ENCODE measurements at places on chromosomes 16 and 17.

- DNase-seq, result peak; percentile 75
Observed at GRCh38 chr16:85275533-85276249, 163.4 kb upstream of the CIBAR2 start.

- no peak for DNase-seq
Observed at GRCh38 chr16:69867784-69868560, 83.2 kb upstream of the CLEC18A start.

DNA sequence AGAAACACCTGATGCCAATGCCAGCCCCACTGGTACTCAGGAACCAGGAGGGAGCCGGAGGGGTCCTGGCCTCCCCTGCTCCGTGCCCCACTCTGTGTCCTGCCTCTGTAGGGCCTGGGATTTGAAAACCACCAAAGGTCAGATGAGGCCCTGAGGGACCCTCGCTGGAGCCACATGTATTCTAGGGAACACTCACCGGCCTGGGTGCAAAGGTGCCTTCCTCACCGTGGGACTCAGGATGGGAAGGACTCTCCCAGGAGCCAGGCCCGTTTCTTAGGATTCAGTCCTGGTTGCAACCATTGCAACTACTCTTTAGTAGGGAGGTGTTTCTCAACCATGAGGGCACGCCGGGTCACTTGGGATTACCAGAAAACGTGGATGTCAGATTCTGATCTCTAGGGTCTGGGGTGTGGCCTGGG is 74.6 kb downstream of the N4BP1 start:
- DNase-seq, result no peak

- no peak for DNase-seq
Observed at GRCh38 chr17:59284317-59284716, 47.1 kb upstream of the YPEL2 start.

GRCh38 chr17:57286399-57287105 is 30.2 kb downstream of the MSI2 start:
- DNase-seq, result no peak

- no peak for DNase-seq
Observed at GRCh38 chr16:19717314-19717713, 713 bp downstream of the KNOP1 start.

DNA sequence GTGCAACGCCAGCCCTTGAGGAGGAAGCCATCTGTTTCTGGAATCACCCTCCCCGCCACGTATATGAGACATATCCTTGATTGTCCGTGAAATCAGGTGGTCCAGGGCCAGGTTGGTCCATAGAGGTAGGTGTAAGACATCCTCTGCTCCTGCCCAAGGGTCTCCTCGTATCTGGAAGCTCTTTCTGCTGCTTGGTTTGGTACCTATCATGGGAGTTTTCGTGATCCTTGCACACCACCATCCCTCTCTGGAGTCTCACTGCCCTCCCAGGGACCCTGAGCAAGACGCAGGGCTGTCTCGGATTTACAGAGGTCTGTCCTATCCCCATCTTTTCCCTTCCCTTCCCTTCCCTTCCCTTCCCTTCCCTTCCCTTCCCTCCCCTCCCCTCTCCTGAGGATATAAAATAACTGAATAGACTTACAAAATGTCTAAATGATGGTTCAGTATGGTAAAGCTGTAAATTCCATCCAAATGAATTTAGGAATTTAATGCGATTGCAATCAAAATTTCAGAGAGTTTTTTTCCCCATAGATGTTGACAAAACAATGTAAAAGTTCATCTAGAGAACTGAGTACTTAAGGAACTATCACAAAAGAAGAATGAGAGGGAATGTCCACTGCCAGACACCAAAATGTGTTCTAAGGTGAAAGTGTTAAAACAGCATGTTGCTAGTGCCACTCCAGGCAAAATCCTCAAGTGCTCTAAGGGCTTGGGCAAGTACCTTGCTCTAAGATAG is 2.0 kb upstream of the CCDC42 start:
- no peak for DNase-seq

DNA sequence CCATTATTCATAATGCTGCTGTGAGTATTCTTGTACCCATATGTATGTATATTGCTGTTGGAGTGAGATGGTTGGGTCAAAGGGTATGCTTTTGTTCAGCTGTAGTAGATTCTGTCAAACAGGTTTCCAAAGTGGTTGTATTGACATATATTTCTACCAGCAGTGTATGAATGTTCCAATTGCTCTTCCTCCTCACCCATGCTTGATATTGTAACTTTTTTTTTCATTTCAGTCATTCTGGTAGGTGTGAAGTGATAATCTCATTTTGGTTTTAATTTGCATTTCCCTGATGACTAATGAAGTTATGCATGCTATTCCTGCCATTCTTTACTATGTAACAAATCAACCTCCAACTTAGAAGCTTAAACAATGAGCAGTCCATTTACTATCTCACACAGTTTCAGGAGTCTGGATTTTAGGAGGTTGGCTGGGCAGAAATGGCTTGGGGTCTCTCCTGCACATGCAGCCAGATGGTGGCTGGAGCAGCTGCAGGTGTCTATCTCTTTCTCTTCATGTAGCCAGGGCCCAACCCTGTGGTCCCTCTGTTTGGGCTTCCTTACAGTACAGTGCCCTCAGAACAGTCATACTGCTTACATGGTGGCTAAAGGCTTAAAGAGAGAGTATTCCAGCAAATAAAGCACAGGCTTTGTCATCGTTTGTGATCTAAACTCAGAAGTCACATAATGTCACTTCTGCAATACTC is 21.2 kb downstream of the ERAL1 start:
- DNase-seq, result no peak

DNA sequence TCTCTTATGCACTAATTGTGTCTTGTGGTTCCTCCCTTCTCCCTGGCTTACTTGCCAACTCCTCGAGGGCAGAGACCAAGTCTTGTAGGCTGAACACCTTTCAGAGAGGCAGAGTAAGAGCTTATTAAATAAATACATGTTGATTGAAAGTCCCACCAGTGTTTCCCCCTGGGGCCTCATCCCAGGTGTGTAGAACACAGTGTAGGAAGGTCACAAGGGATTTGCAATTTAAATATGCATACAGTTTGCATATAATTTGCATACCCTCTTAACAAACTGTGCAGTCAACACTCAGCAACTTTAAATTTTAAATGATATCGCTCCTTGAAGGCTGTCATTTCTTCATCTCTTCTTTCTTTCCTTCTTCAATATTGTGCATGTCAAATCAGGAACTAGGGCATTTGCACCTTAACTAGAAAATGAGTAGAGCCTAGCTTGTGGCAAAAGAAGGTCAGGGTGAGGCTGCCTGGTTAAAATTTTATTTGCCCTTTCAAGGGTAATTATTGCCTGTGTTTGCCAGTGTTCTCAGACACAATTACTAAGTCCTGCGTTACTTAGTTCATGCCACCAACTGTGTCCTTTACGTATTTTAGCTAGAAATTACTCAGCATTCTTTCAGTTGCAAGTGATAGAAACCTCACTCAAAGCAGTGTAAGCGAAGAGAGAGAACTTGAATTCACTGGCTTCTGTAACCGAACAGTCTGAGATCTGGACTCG is 465.7 kb downstream of the HAPSTR1 start:
- no peak for DNase-seq

GRCh38 chr16:2529061-2529931 is 1.9 kb downstream of the CEMP1 start:
- DNase-seq, result peak; percentile 16

- DNase-seq, result no peak
Observed at GRCh38 chr17:1789936-1790335, 28.1 kb downstream of the SERPINF1 start.

GRCh38 chr16:19578378-19578971 is 23.0 kb downstream of the VPS35L start:
- no peak for DNase-seq

DNA sequence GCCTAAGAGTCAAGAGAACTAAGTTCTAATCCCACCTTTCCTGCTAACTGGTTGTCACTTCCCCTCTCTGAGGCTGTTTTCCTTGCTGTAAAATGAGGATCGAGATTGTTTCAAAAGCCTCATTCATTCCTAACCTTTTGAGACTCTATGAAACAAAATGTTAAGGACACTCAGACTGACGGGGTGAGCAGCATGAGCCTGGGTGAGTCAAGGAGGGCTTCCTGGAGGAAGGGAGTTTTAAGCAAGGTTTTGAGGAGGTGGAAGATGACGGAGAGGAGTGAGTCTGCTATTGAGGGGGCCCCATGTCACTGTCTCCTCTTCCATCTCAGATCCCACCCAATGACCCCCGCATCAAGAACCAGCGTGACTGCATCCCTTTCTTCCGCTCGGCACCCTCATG is 4.1 kb downstream of the EPX start:
- no peak for DNase-seq

GRCh38 chr17:40500190-40500589 is 1.2 kb downstream of the TNS4 start:
- no peak for DNase-seq

DNA sequence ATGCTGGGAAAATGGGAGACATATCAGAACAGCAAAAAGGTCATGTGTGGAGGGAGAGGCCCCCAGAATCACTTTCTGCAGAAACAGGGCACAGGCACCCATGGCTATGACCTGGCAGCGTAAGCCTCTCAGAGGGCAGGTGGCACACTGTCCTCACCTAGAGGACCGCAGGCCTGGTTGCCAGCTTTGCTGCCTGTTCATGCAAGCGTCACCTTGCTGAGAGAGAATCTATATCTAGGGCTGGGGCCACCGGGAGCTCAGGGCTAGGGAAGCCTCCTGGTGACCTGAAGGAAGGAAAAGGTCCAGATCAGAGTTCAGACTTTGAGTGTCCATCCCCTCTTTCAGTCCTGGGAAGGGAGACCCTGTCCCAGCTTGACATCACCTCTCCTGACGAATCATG is 78.7 kb downstream of the GOSR1 start:
- DNase-seq, result no peak

DNA sequence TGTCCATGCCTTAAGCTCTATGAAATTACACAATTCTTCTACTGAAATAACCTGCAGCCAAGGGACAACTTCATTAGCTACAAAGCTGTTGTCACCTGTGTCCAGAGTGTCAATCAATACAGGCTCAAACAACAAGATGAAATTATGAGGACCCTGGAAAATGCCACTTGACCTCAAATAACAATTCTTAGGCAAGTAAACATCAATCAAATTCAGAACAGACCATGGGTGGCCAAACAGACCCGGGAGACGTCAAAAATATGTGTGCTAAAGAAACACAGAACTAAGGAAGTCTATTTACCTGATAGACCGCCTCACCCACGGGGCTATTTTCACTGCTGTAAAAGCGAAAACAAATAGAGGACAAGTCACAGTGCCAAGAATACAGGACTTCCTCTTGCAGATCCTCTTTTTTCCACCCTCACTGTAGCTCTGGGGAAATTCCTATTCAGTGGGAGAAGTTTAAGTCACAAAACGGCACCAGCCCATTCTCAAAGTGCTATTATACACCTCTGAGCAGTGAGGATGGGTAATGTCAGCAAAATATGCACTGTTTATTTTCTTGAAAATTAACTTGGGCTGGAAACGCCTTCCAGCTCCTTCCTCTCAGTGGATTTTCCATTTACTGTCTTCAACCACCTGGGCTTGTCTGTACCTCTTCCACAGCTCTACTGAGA is 2.7 kb downstream of the LITAF start:
- peak; percentile 61 for DNase-seq

GRCh38 chr16:21302898-21303528 is 24.9 kb upstream of the CRYM start:
- peak; percentile 33 for DNase-seq

- no peak for DNase-seq
Observed at GRCh38 chr17:76742958-76743357, 5.0 kb downstream of the MFSD11 start.

GRCh38 chr16:4381935-4382794 is 10.5 kb downstream of the VASN start:
- DNase-seq, result no peak

GRCh38 chr17:64341181-64341580 is 49.5 kb downstream of the PECAM1 start:
- DNase-seq, result no peak

DNA sequence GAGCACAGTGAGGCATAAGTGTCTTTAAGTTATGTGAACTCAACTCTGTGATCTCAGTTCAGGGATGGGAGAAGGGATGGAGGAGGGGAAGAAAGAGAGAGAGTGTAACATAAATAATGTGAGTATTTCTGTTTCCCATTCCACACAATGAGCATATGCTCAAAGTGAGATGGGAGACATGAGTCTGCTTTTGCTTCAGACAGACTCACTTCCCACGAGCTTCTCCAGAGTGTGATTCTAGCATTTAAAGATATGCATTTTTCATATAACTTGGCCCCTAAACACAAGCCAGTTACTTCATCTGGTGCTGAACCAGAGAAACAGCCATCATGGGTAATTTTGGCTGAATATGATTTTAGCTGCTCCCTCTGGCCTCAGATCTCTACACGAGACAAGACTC is 35.0 kb downstream of the SHISA9 start:
- DNase-seq, result no peak

DNA sequence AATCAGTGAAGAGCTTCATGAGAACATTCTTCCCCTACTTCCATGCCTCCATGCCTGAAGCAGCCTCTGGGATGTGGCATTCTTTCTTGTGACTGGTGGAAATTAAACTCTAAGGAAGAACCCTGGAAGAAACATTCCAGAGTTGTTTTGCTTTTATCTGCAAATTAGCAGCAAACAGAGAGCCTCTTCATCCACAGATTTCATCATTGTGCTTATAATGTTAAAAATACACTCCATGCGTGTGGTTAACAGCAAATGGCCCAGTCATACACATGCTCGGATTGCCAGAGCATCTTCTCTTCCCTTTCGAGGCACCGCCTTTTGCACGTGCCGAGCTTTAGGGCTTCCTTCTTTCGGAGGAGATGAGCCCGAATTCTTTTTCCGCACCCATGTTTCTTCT is 411.3 kb downstream of the SNX29 start:
- no peak for DNase-seq

- no peak for DNase-seq
Observed at GRCh38 chr17:3282901-3283300, 15.3 kb downstream of the OR3A1 start.

DNA sequence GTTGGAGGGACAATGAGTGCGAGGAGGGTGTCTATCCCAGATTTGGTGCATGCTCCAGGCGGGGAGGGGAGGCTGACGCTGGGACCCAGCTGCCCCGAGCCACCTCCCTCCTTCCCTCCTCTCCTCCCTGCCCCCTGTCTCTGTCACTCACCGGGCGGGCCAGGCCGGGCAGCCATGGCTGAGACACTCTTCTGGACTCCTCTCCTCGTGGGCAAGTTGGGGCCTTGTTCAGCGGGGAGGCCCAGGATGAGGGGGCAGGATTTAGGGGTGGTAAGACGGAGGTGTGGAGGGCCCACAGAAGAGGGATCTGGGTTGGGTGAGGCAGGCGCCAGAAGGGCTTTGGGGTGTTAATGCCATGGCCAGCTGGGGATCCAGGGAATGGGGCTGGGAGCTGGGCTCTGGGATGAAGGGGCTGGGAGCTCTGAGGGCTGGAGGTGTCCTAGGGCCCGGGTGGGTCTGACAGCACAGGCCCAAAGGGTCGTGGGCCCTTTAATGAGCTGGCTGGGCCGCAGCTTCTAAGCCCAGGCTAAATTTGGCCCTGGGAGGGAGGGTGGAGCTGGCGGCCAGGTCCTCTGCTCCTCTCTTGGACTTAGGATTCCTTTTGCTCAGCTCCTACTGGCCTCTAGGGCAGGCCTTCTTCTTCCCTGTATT is at the start of gene SGCA:
Gene SGCA (plus strand): TSS at position 139 of the 651 bp plus-strand sequence. CDS start 36 bp downstream, at position 175.
- no peak for DNase-seq

- DNase-seq, result no peak
Observed at GRCh38 chr17:79622776-79623175, 11.9 kb upstream of the RBFOX3 start.
